Bone marrow (tissue), 2 donors: ENCODE measurements at places on chromosomes 13 and 19.

DNA sequence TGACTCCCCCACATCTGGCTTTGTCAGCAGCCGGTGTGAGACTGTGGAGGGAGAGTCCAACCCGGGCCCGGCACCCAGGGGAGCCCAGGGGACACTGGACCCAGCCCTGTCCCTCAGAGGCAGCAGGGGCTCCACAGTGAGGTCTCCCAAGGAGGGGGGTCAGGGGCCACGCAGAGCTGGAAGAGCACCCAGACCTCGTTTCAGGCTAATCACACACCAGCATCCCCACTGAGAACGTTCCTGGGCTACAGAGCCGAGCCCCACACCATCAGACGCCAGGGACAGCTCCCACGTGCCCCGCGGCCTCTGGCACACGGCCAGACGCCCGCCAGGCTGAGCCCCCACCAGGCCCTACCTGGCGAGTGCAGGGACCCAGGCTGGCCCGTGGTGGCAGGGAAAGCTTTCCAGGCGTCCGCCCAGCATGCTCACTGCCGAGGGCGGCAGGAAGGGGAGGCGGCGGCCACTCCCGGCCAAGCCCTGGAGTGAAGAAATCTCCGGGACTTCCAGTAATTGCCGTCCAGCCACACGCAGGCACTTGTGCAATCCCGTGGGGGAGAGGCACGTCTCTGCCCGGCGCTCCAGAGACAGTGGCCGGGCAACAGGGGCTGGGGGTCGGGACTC, 19.2 kb downstream of the SBNO2 start:
- no peak for DNase-seq

DNA sequence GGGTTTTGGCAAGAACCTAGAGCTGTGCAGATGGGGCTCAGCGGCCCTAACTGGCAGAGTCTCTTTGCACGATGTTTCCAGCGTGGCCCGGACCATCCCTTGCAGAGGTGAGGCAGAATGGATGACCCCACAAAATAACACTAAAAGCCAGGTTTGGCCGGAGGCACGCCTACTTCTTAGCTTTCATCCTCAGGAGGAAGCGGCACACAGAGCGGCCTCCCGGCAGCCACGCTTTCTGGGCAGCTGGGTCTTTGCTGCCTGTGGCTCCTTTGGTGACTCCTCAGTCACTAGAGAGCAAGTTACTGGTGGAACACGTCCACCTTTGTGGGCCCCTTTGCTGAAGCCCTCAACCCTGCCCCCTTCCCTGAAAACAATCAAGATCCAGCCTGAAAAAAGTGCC, 25.2 kb downstream of the TEX29 start:
- DNase-seq = no peak

GRCh38 chr13:111484141-111484925, 163.9 kb downstream of the TEX29 start:
- no peak for DNase-seq

- no peak for DNase-seq
These were observed 616 bp upstream of the PCDH17 start for GRCh38 chr13:57630661-57631595.

DNA sequence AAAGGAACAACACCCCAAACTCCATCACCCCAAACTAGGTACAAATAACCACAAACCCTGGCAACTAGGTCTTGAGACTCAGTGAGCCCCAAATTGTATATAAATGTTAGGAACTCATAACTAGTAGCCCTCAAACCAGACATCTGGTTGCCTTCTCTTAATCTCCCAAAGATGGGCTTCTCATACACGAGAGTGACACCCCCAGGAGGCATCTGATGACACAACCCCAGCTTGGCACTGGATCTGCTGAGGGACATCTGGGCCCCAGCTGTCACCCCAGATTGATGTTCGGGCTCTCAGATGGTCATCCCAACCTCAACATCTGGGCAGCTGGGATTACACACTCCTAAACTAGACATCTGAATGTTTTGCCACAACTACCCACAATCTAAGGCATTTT, 14.8 kb downstream of the RABAC1 start:
- DNase-seq = no peak

DNA sequence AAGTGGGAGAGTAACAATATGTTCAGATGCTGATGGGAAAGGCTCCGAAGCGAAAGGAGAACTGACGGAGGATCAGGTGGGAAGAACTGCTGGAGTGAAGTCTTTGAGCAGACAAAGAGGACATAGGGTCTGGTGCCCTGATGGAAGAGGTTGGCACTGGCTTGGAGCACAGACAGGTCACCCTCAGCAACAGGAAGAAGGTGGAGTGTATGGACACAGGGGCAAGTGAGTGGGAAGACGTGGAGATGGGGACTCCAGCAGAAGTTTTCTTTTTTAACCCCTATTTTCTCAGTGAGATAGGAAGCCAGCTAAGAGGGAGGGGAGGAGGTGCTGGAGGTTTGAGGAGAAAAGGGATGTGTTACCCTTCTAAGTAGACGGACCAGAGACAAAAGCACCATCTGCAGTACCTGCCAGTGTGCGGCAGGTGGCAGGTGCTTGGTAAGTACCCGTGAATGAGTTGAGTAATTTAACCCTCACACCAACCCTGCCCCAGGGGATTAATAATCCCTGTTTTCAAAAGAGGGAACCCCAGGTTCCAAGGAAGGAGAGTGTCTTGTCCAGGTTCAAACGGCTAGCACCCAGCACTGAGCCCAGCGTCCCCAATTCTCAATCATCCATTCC, 11.2 kb downstream of the HAS1 start:
- DNase-seq = no peak

GRCh38 chr19:42762789-42763188, 2.7 kb downstream of the PSG8 start:
- no peak for DNase-seq

DNA sequence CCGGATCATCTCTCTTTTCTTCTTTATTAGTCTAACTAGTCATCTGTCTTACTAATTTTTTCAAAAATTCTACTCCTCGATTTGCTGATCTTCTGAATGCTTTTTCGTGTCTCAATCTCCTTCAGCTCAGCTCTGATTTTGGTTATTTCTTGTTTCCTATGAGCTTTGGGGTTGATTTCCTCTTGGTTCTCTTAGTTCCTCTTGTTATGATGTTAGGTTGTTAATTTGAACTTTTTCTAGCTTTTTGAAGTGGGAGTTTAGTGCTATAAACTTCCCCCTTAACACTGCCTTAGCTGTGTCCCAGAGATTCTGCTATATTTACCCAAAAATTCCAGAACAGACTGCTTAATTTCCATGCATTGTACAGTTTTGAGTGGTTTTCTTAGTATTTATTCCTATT, 3.4 kb downstream of the FCAR start:
- no peak for DNase-seq

GRCh38 chr13:53822136-53822535, 793.5 kb downstream of the OLFM4 start:
- DNase-seq = no peak

DNA sequence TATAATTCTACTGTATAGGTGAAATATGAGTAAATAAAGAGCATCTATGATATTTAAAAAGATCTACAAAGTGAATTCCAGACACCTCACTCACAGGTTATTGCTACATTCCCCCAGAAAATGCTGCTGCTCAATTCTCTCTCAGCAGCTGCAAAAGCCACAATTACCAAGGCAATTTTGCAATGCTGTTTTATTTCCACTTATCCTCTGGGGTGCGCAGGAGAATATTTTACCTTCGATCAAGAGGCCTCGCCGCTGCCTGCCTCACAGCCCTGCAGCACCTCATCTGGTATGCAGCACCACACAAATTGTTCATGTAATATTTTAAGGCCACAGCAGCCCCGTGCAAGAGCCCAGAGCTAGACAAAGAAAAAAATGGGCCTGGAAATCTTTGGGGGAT, 333.2 kb downstream of the DNAJC15 start:
- no peak for DNase-seq

DNA sequence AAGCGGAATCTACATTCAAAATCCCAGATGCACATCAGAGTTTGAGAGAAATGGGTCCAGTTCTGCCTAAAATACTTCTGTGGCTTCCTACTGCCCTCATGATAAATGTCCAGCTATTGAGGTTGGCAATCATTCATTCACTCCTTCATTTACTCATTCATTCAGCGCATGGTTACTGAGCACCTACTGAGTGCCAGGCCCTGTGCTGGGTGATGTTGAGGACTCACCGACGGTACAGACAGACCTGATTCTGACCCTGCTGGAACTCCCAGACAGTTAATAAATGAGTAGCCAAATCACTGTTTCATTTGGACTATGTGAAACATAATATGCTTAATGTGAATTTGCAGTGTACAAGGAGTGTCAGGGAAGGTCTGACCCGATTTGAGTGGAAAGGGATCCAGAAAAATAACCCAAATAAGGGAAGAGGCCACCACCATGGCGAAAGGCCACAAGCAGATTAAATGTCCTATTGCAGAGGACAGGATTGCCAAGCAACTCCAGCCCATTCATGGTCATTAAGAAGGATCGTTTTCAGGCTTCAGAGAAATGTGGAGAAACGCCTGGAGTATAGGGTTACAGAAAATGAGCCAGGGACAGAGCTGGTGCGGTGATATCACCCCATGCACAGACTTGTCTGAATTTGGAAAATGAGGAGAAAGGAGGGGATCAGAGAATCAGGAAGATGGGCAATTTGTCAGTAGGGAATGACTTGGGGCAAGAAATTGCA, 20.5 kb downstream of the DYRK1B start:
- no peak for DNase-seq

- DNase-seq = no peak
These were observed 43.5 kb downstream of the GGACT start for GRCh38 chr13:100544866-100545683.

GRCh38 chr13:86567119-86567518, 767.9 kb upstream of the SLITRK6 start:
- DNase-seq = no peak

DNA sequence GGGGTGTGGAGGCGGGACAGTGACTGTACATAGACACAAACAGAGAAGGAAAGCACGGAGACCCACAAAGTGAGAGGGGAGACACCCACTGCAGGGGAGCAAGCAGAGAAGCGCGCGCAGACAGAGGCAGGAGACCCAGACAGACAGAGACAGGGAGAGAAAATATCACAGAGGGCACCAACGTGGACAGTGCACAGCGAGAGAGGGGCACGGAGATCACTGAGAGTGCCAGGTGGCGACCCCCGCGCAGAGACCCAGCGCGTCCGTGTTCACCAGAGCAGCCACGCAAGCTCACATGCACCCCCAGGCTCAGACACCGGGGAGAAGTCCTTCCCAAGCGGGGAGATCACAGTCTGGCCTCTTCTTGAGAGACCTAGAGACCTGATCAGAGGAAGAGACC, 1.4 kb upstream of the CACNG7 start:
- no peak for DNase-seq

DNA sequence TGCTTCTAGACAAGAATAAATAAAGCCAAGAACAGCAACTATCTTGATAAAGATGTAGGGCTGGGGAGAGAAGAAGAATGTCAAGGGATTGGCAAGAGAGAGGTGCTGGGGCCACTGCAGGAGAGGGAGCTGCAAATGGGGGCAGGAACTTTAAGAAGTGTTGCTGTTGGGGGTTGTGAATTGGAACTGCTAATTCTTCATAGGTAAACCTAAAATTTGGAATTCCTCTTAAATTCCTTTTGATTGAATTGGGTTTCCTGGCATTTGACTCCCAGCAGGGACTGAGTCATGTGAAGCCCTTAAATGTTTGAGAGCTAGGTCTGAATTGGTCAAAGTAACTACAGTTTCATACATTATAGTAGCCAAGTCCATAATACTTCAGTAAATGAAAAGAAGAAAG, 305.6 kb upstream of the TMTC4 start:
- no peak for DNase-seq

- no peak for DNase-seq
These were observed 3.8 kb upstream of the PRKD2 start for GRCh38 chr19:46720503-46721239.

DNA sequence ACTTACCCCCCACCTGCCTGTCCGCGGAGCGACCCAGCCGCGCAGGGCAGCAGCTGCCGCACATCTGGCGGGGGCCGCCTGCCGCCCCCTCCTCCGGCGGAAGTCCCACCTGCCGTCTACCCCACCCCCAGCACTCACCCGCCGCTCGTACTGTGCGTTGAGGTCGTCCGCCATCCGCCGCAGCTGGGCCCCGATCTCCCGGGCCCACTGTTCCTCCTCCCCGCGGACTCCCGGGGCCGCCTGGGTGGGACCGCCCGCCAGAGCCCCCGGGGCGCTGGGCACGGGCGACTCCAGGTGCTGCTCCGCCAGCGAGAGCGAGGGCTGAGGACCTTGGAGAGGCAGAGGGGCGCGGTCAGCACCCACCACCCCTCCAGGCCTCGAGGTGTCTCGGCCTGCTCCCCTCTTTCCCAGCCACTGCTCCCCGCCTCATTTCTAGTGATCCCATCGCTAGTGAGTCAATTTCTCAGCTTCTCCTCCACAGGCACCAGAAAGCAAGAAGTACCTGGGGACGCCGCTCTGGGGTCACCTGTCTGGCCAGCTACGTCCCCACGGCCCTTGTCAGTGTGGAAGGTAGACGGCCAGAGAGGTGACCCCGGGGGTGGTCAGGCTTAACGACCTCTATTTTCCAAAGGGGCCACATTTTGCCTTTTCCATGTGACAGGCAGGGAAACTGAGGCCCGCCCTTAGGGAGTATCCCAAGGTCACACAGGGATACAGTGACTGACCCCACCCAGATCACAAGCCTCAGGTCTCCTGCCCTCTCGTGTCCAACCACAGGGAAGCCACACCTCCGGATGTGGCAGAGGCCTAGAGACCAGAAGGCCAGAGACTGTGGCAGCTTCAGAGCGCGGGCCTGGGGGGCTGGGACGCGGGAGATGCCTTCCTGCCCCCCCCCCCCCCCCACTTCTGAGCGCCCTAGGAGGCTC, 4.3 kb downstream of the BBC3 start:
- DNase-seq = peak; percentile 81

DNA sequence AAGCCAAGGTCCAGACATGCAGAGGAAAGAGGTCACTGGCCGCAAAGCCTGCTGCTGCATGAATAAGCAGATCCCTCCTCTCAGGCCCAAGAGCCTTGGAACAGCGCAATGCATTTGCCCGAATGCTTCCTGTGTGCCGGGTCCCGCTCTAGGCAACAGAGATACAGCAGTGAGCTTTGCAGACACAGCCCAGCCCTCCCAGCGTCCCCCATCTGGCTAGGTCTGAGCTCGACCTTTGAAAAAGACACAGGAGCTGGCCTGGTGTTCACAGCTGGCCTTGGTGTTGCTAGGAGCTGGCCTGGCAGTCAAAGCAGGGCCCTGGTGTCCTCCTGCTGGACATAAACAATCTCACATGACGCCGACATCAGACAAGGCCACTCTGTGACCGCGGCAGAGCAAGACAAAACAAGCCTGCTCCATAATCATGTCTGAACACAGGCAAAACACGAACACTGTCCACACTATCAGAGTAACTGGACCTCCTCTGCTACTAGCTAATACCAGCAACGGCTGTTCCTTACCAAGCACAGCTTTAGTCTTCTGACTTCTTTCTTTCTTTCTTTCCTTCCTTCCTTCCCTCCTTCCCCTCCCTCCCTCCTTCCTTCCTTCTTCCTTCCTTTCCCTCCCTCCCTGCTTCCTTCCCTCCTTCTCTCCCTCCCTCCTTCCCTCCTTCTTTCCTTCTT, 5.7 kb upstream of the PEX11G start:
- no peak for DNase-seq

DNA sequence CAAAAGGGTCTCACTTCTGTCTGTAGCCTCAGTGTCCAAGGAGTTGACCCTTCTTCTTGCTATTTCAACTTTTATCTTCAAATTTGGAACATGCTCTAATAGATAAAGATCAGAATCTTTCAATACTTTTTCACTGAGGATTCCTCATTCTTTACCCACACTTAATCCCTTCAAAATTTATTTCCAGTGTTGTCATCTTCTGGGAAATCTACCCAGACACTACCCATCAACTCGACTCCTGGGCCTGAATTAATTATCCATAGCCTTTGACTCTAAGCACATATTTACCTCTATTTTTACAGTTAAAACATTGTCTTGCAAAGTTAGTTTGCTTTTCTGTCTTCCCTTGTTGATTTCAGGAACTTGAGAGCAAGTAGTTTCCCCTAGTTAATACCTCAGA, 1022.5 kb downstream of the PCDH9 start:
- DNase-seq = no peak

GRCh38 chr13:80946008-80946802, 605.3 kb upstream of the SPRY2 start:
- DNase-seq = no peak
